ENCODE measurements at places on chromosomes 3 and 15.

- no peak for DNase-seq
These were observed 53.4 kb upstream of the CCDC174 start for GRCh38 chr3:14598143-14598569.

GRCh38 chr3:100099621-100100020 is 14.7 kb downstream of the FILIP1L start:
- DNase-seq: no peak

GRCh38 chr3:187263270-187263669 is 28.3 kb downstream of the MASP1 start:
- no peak for DNase-seq

- DNase-seq: no peak
These were observed 1090.3 kb upstream of the CFAP20DC start for GRCh38 chr3:60140160-60140559.

- no peak for DNase-seq
These were observed 22.1 kb downstream of the SNRPN start for GRCh38 chr15:24976932-24977331.

- no peak for DNase-seq
These were observed 167.1 kb upstream of the WNT5A start for GRCh38 chr3:55654123-55654760.

GRCh38 chr3:58867621-58868020 is 182.2 kb downstream of the CFAP20DC start:
- DNase-seq: no peak

- no peak for DNase-seq
These were observed 223.9 kb downstream of the LRTM1 start for GRCh38 chr3:54703923-54704322.

DNA sequence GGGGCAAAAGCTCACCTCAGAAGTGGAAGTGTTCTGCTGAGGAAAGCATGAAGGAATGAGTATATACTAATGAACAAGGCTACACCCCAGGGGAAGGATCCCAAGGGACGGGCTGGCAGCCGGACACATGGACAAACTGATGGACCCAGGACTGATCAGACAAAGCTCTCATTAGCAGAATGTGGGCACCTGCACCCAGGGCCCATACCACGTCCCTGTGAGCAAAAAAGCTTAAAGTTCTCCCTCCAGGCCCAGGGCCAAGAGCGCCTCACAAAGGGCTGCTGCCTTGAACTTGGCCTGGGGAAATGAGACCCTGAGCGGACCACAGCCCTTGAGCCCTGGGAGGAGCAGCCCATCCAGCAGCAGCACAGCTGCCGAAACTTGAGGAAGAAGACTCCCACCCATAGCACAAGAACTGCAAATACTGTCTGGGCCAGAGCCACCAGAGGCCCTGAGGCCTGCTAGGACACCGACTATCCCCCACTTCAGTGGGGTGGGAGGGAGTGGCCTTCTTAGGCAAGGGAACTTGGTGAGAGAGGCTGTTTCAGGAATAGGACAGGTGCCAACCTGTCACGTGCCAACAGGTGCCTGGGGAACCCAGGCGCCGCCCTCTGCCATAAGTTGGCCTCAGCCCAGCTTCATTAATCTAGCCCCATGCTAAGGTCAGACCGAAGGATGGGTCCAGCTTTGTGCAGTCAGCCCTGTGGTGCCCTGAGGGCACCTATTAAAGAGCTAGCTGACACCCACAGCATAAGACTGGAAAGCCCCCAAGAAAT is 2.3 kb upstream of the GMPPB start:
- DNase-seq: no peak
